Hematopoietic multipotent progenitor cell treated with erythropoietin and hydrocortisone succinate and interleukin-3 and kit ligand, for 8 days (in vitro differentiated cells): ENCODE measurements at places on chromosomes 7 and 10.

GRCh38 chr7:29877196-29877595 lies 70.9 kb downstream of the WIPF3 start:
- no peak for DNase-seq

DNA sequence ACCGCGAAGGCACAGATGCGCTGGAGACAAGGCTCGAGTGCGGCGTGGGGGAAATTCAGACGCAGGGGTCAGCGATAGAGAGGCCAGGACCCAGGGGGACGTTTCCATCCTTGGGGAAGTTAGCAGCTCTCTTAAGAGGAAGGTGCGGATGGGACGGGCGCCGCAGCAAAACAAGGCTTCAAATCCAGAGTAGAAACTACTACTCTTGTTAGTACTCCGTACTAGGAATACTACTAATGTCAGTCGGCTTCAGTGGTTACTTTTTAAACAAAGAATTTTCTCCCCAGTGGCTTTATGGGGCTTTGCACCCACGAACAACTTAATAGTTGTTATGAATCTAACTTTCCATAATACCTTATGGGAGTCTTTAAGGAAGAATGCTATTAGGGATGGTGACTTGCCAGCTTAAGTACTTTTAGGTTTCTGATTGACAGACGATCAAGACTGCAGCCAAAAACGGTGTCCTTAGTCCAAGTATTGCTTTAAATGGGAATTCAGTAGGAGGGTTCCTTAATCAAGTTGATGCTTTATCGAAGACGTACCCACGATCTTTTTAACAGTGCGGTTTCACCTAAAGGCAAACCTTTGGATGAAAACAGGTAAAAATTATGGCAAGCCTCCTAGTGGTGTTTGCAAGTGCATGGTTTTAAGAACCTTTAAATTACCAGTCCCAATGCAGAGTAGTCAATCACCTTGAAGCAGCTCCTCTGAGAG lies 812 bp upstream of the IDE start:
- peak; percentile 67 for DNase-seq

- no peak for DNase-seq
Measured at GRCh38 chr7:87628780-87629569, 777 bp downstream of the RUNDC3B start.

GRCh38 chr10:125009661-125010161 lies 67.8 kb downstream of the ZRANB1 start:
- no peak for DNase-seq

- no peak for DNase-seq
Measured at GRCh38 chr7:46993396-46993795, 588.5 kb downstream of the TNS3 start.
